ENCODE measurements at places on chromosomes 12 and 14. TPM values are rescaled to one million over a fixed set of nuclear protein-coding genes. Genes with fewer than 3 reads are reported as not detected.
A peak's percentile ranks its signal among the peaks of the same experiment; 100 is the strongest.

Gene EPYC
- total RNA-seq = not detected

GRCh38 chr12:96897421-96897820 is 9.6 kb upstream of the NEDD1 start:
- no peaks in the 10 kb centered on the region for H3K4me1 ChIP-seq
- H3K27me3 ChIP-seq = no peaks in the 10 kb centered on the region
- no peak overlapping the region for H3K27ac ChIP-seq
- no peak for DNase-seq
- no peak overlapping the region for H3K4me3 ChIP-seq
- H3K36me3 ChIP-seq = no peaks in the 10 kb centered on the region

Gene TAS2R7
- not detected for total RNA-seq

Gene RNF10
- total RNA-seq = 166 TPM

Gene ATP23
- 11.9 TPM for total RNA-seq

- H3K4me3 ChIP-seq = no peak overlapping the region
- peaks cover 42% of the 10 kb centered on the region for H3K27me3 ChIP-seq
- H3K36me3 ChIP-seq = no peaks in the 10 kb centered on the region
- DNase-seq = no peak
Measured at GRCh38 chr14:76373456-76373855, 2.5 kb upstream of the ESRRB start.

- no peak overlapping the region for H3K4me3 ChIP-seq
- DNase-seq = peak; percentile 9
- peaks cover 4% of the 10 kb centered on the region for H3K27me3 ChIP-seq
- H3K36me3 ChIP-seq = no peaks in the 10 kb centered on the region
- peaks cover 3% of the 10 kb centered on the region for H3K4me1 ChIP-seq
Measured at GRCh38 chr14:56065621-56066290, 52.5 kb upstream of the PELI2 start.

GRCh38 chr12:21111732-21112131 is 19.3 kb upstream of the SLCO1B1 start:
- H3K4me1 ChIP-seq = no peaks in the 10 kb centered on the region
- no peak for DNase-seq
- H3K4me3 ChIP-seq = no peak overlapping the region
- no peak overlapping the region for H3K27ac ChIP-seq

DNA sequence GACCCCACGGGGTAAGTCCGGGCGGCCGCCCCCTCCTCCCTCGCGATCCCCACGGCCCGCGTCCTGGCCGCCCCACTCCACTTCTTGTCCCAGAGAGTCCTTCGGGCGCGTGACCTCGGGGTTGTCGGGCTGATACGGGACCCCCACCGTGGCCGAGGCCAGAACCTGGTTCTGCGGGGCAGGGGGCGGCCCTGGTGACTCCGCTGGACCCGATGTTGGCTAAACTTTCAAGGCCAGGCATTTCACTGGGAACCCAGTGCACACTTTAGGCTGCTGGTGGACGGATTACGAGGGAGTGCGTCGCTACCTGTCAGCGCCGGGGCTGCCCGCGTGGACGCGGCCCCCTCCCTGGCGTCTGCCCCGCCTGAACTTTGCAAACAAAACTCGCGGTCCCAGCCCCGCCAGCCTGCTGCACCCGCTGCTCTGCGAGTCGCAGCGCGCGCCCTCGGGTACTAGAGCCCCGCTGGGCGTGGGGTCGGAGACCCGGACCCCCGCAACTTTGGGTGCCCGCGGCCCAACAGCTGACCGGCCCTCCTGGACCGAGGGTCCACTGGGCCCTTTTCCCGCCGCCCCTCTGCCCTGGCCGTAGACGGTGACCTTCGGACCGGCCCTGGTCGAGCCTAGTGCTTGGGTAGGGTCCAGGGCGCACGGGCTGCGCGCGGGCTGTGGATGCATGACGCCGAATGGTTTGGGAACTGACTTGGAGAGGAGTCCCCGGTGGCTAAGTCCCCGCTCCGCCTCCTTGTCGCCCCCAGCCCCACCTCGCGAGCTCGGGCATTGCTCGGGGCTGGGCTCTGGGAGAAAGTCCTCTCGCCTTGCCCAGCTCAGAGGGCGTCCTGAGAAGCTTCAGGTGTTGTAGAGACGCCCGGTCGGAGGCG is 624 bp downstream of the RIN3 start:
- peak overlapping the region; percentile 26 for H3K27ac ChIP-seq
- peaks cover 26% of the 10 kb centered on the region for H3K4me1 ChIP-seq
- H3K27me3 ChIP-seq = no peaks in the 10 kb centered on the region
- peak; percentile 31 for DNase-seq
- H3K4me3 ChIP-seq = peak overlapping the region; percentile 68

Gene SSPN
- total RNA-seq = not detected

Gene TUNAR
- not detected for total RNA-seq

- no peak for DNase-seq
- H3K4me1 ChIP-seq = peaks cover 7% of the 10 kb centered on the region
- H3K27ac ChIP-seq = no peak overlapping the region
- no peak overlapping the region for H3K4me3 ChIP-seq
Measured at GRCh38 chr14:38987781-38988180, 115.3 kb downstream of the SEC23A start.

GRCh38 chr12:23352670-23353069 is 596.8 kb downstream of the SOX5 start:
- no peak overlapping the region for H3K4me3 ChIP-seq
- DNase-seq = no peak
- H3K27me3 ChIP-seq = no peaks in the 10 kb centered on the region
- H3K27ac ChIP-seq = no peak overlapping the region
- H3K36me3 ChIP-seq = no peaks in the 10 kb centered on the region

GRCh38 chr14:54023027-54023426 is 66.4 kb upstream of the BMP4 start:
- no peak overlapping the region for H3K4me3 ChIP-seq
- DNase-seq = no peak
- no peaks in the 10 kb centered on the region for H3K36me3 ChIP-seq
- no peaks in the 10 kb centered on the region for H3K4me1 ChIP-seq

DNA sequence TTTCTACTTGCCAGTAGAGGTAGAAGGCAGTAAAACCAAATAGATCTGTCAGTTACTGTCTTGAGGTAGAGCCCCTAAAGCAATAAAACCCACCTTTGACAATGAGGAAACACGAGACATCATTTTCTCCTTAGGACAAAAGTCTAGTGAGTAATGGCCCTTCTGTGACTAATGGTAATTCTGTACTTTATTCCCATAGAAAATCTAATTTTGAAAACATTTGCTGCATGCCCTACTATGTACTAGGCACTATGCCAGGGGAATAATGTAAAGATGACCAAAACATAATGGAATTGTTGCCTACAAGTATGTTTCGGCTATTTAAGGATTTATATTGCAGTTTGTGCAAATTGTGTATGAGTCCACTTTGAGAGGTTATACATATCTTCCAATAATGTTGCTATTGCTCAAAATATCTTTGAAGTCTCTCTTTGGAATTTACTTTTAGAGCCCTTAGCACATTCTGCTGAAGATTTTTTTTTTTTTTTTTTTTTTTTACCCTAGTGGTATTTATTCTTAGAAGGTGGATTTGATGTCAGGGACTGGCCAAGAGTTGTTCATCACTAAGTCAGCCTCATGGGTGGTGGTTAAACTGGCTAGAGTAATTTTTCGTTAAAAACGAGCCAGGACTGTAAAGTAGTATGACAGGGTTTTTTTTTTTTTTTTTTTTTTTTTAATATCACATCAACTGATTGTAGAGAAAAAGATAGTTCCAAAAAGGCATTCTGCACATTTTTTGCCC is 109.7 kb downstream of the CRADD start:
- no peak for DNase-seq
- H3K4me3 ChIP-seq = no peak overlapping the region
- H3K4me1 ChIP-seq = peaks cover 70% of the 10 kb centered on the region
- peaks cover 17% of the 10 kb centered on the region for H3K36me3 ChIP-seq

Gene ANKRD33
- total RNA-seq = not detected

DNA sequence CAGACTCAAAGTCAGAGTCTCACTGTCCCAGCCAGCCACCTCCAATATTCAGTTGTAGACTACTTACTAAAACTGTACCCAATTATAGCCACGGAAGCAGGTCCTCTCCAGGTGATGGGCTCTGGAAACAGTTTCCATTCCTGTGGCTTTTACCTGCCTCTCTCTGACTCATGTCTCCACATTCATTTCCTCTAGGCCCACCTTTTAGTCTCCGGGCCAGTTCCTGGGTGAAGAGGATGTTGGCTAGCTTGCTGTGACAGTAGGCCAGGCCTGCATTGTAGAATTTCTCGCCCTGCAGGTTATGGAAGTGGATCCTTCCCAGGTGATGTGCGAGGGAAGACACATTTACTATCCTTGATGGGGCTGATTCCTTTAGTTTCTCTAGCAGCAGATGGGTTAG is 5.6 kb downstream of the RDH11 start:
- H3K4me1 ChIP-seq = peaks cover 21% of the 10 kb centered on the region
- no peaks in the 10 kb centered on the region for H3K27me3 ChIP-seq
- no peak for DNase-seq
- no peak overlapping the region for H3K27ac ChIP-seq

- no peaks in the 10 kb centered on the region for H3K27me3 ChIP-seq
- peaks cover 34% of the 10 kb centered on the region for H3K36me3 ChIP-seq
- peaks cover 30% of the 10 kb centered on the region for H3K4me1 ChIP-seq
- no peak for DNase-seq
Measured at GRCh38 chr12:55970775-55971174, 3.1 kb upstream of the RAB5B start.

Gene RTN1
- total RNA-seq = not detected

Gene SLC39A5
- 1.8 TPM for total RNA-seq

Gene ERP27
- 1.0 TPM for total RNA-seq

Gene CAPZA3
- total RNA-seq = not detected

- H3K4me3 ChIP-seq = no peak overlapping the region
- H3K4me1 ChIP-seq = no peaks in the 10 kb centered on the region
- H3K36me3 ChIP-seq = no peaks in the 10 kb centered on the region
- DNase-seq = no peak
Measured at GRCh38 chr12:77577791-77578190, 252.9 kb upstream of the NAV3 start.

DNA sequence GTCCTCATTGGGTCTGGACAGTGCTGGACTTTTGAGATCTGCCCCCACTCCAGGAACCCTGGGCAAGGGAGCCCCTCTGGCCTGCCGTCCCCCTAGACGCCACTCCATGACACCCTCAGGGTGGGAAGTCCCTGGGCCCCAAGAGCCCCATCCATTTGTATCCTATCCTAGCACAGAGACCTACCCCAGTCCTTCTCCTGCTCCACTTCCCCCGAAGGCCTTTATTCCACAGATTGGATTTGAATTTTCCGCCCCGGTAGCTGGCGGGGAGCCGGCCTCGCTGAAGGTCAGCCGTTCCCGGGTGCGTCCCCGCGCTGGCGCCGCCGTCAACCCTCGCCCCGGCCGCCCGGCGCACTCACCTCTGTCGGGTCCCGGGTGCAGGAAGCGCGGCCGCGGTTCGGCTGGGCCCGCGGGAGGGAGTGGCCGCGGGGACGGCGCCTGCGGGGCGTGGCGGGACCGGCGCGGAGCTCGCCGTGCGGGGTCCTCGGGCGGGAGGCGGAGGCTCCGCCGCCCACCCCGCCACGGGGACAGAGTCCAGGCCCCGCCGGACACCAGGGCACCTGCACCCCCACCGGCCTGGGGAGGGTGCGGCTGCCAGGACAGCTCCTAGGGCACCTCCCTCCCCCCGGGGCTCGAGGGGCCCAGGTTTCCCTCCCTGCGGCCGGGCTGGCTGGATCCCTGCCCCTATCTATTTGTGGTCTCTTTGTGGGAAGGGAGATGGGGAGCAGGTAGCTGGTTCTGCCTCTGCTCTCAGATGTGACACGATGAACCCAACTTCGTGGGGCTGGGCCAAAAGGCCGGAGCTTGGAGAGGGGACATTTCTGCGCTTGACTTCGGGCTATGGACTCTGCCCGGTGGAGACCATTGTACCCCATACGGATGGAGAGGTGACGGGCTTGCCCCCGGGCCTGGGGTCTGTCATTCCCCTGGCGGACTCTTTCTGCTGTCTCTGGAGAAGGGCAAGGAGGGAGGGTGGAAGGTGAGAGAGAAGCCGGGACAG is 19.9 kb upstream of the GPR68 start:
- H3K27me3 ChIP-seq = no peaks in the 10 kb centered on the region
- no peak overlapping the region for H3K27ac ChIP-seq
- no peaks in the 10 kb centered on the region for H3K36me3 ChIP-seq
- peaks cover 50% of the 10 kb centered on the region for H3K4me1 ChIP-seq
- H3K4me3 ChIP-seq = peak overlapping the region; percentile 51

DNA sequence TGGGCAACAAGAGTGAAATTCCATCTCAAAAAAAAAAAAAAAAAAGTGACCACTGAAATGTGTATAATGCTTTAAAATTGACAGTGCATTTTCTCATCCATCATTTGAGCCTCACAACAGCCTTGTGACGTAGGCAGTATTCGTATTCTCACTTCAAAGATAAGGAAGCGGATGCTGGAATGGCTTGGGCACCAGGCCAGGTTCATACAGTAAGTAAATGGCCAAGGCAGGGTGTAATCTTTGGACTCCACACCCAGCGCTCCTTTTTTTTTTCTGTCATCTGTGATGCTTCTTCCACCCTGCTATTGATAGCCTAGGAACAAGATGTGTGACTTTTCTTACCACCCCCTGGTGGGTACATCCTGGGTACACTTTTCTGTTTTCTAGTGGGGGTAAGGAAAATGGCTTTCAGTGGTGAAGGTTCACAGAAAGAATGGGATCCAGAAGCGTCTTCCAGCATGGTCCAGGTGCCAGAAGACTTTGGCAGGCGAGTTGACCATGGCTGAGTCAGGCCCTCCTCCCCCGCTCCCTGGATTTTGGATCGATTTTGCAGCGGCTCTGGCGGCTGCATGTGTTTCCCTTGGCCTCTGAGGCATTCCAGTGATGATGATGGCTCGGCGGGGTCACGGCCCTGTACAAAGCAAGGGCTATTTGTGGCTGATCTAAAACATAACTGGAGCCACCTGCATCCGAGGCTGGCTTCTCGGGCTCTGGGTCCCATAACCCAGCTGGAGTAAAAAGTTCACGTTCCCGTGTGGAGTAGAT is 110.6 kb downstream of the CACNA1C start:
- H3K4me3 ChIP-seq = no peak overlapping the region
- no peak for DNase-seq
- H3K4me1 ChIP-seq = no peaks in the 10 kb centered on the region
- H3K27me3 ChIP-seq = peaks cover 4% of the 10 kb centered on the region
- no peak overlapping the region for H3K27ac ChIP-seq

GRCh38 chr12:65529771-65530435 is 251.4 kb downstream of the MSRB3 start:
- peaks cover 4% of the 10 kb centered on the region for H3K27me3 ChIP-seq
- H3K4me3 ChIP-seq = no peak overlapping the region
- no peaks in the 10 kb centered on the region for H3K4me1 ChIP-seq
- no peaks in the 10 kb centered on the region for H3K36me3 ChIP-seq
- DNase-seq = no peak

GRCh38 chr12:102913453-102914226 is 3.4 kb downstream of the PAH start:
- H3K36me3 ChIP-seq = no peaks in the 10 kb centered on the region
- peaks cover 5% of the 10 kb centered on the region for H3K27me3 ChIP-seq
- H3K4me3 ChIP-seq = no peak overlapping the region
- H3K27ac ChIP-seq = no peak overlapping the region
- DNase-seq = no peak

GRCh38 chr12:50932787-50933280 is 19.5 kb upstream of the HIGD1C start:
- H3K4me1 ChIP-seq = peaks cover 6% of the 10 kb centered on the region
- H3K36me3 ChIP-seq = peaks cover 2% of the 10 kb centered on the region
- H3K27me3 ChIP-seq = no peaks in the 10 kb centered on the region

- H3K27ac ChIP-seq = no peak overlapping the region
- no peak overlapping the region for H3K4me3 ChIP-seq
- no peaks in the 10 kb centered on the region for H3K27me3 ChIP-seq
- H3K4me1 ChIP-seq = peaks cover 15% of the 10 kb centered on the region
- peaks cover 7% of the 10 kb centered on the region for H3K36me3 ChIP-seq
Measured at GRCh38 chr12:27474344-27474743, 27.8 kb downstream of the SMCO2 start.

Gene C12orf50
- total RNA-seq = 0.07 TPM

GRCh38 chr12:16530268-16530850 is 75.6 kb downstream of the LMO3 start:
- DNase-seq = no peak
- H3K36me3 ChIP-seq = no peaks in the 10 kb centered on the region
- H3K4me3 ChIP-seq = no peak overlapping the region
- no peak overlapping the region for H3K27ac ChIP-seq
